ENCODE measurements at places on chromosomes 4 and X.

DNA sequence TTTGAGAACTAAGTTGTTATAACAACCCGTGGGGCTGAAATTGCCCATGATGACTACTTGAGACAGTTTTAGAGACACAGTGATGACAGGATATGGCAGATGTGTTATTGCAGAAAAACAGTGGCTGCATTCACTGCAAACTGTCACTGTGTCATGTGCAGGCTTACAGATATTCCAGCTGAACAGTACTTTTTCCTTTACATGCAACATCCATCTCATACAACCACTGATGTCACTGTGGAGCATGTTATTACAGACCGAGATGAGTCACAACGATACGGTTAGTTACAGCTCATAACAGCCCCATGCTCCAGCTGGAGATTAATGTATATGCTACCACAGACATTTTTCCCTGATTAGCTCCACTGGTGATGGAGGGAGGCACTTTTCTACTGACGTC, 207.4 kb downstream of the TMA16 start:
- no peak for DNase-seq

DNA sequence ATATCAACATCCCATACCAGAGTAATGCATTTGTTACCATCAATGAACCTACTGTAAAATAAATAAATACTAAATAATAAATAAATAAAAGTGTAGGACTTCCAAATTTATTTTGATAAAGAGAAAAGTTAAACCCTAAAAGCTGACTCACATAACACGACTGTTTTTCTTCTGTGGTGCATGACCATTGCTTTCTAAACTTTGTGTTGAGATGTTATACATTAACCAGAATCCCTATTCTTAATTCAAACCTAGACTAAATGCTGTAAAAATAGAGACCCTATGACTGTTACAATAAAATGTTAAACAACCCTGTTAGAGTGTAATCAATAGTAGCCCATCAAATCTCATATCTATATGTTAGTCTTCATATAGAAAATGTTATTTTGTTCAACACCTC, 20.9 kb upstream of the PRMT9 start:
- no peak for DNase-seq

DNA sequence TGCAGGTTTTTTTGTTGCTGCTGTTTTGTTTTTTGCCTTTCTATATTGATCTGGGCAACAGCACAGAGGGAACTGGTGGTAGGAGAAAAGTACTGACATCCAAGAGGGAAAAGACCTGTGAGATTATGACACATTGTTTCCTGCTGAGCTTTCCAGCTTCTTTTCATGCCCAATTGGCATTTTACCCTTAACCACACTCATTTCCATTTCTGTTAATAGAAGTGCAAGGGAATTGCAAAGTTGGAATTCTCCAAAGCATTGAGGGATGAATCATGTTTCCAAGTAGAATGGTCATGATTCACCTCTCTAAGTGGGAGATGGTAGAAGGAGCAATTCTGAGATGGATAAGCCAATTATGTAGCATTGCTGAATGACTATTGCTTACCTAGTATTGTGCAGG, 161.5 kb downstream of the PPARGC1A start:
- peak; percentile 84 for DNase-seq

GRCh38 chr4:48738856-48739255, 41.2 kb downstream of the FRYL start:
- no peak for DNase-seq

GRCh38 chr4:7725951-7726350, 213.7 kb downstream of the AFAP1 start:
- DNase-seq, result no peak

- peak; percentile 55 for DNase-seq
These were observed 1520.1 kb downstream of the PCDH18 start for GRCh38 chr4:136012220-136012619.

DNA sequence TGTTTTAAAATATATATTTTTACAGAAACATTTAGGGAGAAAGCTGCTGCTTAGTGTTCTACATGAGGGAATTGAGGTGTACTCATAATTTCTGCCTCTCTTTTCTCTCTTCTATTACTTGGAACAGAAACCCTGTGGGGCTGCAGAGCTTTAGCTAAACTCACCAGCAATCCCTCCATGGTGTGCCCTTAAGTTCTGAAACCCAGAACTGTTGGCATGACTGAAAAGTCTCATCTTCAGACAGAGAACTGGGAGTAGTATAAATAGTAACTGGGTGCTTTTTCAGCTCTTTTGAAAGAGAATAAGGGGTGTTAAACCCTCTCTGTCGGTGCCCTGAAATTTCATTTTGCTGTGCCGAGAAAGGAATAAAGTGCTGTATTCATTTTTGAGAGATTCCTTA, 294.9 kb upstream of the BOD1L1 start:
- no peak for DNase-seq

GRCh38 chrX:148567229-148567628, 66.8 kb downstream of the AFF2 start:
- no peak for DNase-seq

- no peak for DNase-seq
These were observed 585.6 kb upstream of the AGA start for GRCh38 chr4:178027796-178028195.

All from fibroblast of gingiva (primary cell).